CD4-positive, CD25-positive, alpha-beta regulatory T cell (primary cell): ENCODE measurements at places on chromosomes 6 and 20. TPM values are rescaled to one million over a fixed set of nuclear protein-coding genes. Genes with fewer than 3 reads are reported as not detected.

- DNase-seq, result peak; percentile 18
Measured at GRCh38 chr6:166253281-166253681, 54.9 kb downstream of the PRR18 start.

DNA sequence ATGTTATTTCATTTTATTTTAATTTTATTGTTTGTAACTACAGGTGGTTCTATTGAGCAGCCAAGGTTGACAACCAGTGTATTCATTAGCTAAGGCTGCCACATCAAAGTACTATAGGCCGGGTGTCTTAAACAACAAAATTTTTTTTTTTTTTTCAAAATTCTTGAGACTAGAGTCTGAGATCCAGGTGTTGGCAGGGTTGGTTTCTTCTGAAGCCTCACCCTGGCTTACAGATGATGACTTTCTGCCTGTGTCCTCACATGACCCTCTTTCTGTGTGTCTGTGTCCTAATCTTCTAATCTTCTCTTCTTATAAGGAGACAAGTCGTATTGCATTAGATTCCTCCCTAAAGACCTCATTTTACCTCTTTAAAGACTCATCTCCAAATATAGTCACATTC is 208.4 kb downstream of the MANEA start:
- no peak for DNase-seq

- no peak for DNase-seq
Measured at GRCh38 chr6:96468681-96469224, 52.9 kb upstream of the UFL1 start.

- DNase-seq, result peak; percentile 48
Measured at GRCh38 chr20:49668181-49668877, 45.3 kb downstream of the B4GALT5 start.

The SLC26A8 gene
- total RNA-seq, result not detected

The FAM83D gene
- 8.6 TPM for total RNA-seq
